ENCODE measurements at places on chromosomes 5 and 9.

DNA sequence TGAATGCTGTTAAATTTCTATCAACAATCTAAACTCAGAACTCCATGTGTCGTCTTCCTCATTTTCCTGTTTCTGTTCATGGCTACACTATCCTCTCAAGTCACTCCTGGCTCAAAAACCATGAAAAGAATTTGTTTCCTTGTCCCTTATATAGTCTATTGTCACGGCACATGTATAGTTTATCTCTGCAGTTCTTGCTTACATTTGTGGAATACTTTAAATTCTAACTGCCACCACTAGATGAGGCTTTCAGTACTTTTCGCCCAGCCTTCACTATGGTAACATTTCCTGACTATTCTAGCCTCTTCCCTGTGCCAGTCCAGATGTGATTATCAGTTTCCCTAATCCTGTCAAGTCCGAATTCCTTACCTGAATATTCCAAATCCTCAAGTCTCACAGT lies 34.6 kb downstream of the PKD2L2 start:
- H3K4me3 ChIP-seq: no peak overlapping the region
- no peak overlapping the region for H3K27ac ChIP-seq
- H3K36me3 ChIP-seq: peaks cover 8% of the 10 kb centered on the region
- no peaks in the 10 kb centered on the region for H3K4me1 ChIP-seq
- DNase-seq: peak; percentile 60
- no peaks in the 10 kb centered on the region for H3K27me3 ChIP-seq

GRCh38 chr9:94817291-94818177 lies 91.0 kb downstream of the AOPEP start:
- H3K27me3 ChIP-seq: no peaks in the 10 kb centered on the region
- no peak for DNase-seq
- H3K4me3 ChIP-seq: no peak overlapping the region
- peaks cover 13% of the 10 kb centered on the region for H3K4me1 ChIP-seq
- peaks cover 3% of the 10 kb centered on the region for H3K36me3 ChIP-seq

DNA sequence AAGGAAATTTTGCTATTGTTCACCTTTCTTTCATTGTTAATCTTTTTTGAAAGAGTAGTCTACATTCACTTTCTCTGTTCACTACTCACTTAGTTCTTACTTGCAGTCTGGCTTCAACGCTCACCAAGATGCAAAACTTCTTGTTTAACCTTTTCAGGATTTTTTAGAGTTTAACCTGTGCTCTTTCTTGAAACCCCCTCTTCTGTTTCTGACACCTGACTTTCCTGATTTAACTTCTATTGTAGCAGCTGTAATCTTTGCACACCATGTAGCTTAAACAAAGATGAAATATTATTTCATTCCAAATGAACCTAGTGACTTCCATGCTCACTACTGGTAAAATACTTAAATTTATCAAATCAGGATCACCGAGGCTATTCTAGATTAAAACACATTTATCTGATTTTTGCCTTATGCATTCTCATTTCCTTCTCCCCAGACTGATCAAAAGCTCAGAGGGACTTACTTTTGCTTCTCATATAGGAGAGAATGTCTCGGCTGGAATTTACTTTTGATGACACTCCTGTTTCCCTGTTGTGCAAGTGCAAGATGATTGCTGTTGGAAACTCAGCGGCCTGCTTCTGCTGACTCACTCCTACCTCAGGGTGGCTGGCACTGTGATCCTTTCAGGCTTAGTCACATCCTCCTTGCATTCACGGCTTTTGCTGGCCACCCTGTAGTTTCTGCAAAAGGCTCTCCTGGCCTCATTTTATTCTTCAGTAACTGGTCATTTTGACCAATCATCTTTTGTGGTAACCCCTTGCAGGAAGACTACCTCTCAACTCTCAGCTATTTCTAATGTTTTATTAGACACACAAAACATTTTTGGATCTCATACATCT lies 109.3 kb upstream of the IFNE start:
- peak overlapping the region; percentile 99 for H3K27ac ChIP-seq
- H3K36me3 ChIP-seq: no peaks in the 10 kb centered on the region
- no peaks in the 10 kb centered on the region for H3K4me1 ChIP-seq

DNA sequence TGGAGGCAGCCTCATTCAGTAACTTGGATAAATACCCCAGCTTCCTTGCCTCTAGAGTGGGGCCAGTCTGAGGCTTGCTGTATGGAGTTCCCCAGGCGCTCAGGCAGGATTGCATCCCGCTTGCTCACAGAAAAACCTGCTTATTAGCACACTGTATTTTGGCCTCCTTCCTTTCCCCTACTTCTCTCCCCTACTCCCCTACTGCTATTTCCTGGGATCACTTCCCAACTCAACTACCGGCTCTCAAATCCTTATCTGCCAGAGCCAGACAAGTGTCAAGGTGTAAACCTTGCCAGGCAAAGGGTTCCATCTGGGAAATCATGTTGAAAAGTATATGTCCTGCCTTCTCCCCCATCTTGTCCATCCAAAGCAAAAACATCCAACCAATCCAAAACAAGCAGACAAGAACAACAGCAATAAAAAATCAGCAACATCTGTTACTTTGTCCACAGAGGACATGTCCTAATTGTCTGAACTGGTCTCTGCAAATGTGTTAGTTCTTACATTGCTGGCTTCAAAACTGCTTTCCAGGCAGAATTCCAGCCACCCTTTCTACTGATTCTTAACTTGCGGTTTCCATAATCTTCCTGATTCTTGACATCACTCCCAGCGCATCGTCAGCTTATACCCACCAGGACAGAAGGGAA lies 164.1 kb upstream of the SEMA6A start:
- H3K4me1 ChIP-seq: peaks cover 3% of the 10 kb centered on the region
- peaks cover 4% of the 10 kb centered on the region for H3K27me3 ChIP-seq
- H3K36me3 ChIP-seq: no peaks in the 10 kb centered on the region
- peak overlapping the region; percentile 66 for H3K4me3 ChIP-seq

GRCh38 chr5:38686658-38687057 lies 130.2 kb upstream of the LIFR start:
- DNase-seq: no peak
- no peaks in the 10 kb centered on the region for H3K36me3 ChIP-seq
- H3K4me1 ChIP-seq: no peaks in the 10 kb centered on the region
- H3K27ac ChIP-seq: no peak overlapping the region
- no peak overlapping the region for H3K4me3 ChIP-seq

- no peak overlapping the region for H3K4me3 ChIP-seq
- peak; percentile 38 for DNase-seq
- no peak overlapping the region for H3K27ac ChIP-seq
- H3K27me3 ChIP-seq: no peaks in the 10 kb centered on the region
- peaks cover 39% of the 10 kb centered on the region for H3K36me3 ChIP-seq
Observed at GRCh38 chr5:177142098-177142611, 8.6 kb downstream of the NSD1 start.

DNA sequence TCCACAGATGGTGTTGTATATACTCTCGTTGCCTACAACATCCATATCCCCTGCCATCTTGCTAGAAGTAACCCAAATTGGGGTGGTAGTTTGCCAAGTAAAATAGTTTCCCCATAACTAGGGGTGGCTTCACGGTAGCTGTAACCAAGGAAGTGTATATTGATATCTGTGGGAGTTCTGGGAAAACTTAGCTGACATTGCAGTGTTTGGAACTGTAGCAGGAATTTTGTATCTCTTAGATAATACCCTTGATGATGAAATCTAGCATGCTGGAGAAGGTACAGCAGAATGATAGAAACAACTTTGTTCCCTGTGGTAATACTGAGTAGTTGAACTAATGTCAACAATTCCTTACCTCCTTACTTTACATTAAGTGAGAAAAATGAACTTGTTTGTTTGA lies 29.8 kb downstream of the FBXL7 start:
- no peak overlapping the region for H3K4me3 ChIP-seq
- DNase-seq: no peak
- no peak overlapping the region for H3K27ac ChIP-seq
- H3K36me3 ChIP-seq: no peaks in the 10 kb centered on the region

DNA sequence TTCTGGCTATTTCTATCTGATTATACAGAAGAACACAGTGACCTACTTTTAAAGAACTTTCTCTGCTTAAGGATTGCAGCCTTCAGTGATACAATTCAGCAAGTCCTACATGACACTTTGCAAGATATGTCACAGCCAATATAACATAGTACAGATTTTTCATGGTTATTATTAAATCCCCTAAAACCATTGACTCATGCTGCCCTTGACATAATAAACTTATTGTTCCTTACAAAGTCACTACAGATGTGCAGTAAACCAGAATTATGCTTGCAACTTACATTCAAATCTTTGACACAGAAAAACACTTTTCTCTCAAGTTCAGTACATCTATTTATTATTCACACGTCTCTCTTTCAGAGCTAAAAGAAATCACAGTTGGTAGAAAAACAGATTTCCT lies 1136.3 kb upstream of the ACO1 start:
- no peak overlapping the region for H3K27ac ChIP-seq
- H3K4me3 ChIP-seq: no peak overlapping the region
- no peaks in the 10 kb centered on the region for H3K4me1 ChIP-seq
- no peaks in the 10 kb centered on the region for H3K27me3 ChIP-seq
- H3K36me3 ChIP-seq: no peaks in the 10 kb centered on the region

GRCh38 chr9:108078811-108079210 lies 589.2 kb upstream of the KLF4 start:
- H3K4me3 ChIP-seq: no peak overlapping the region
- H3K36me3 ChIP-seq: no peaks in the 10 kb centered on the region
- H3K27ac ChIP-seq: no peak overlapping the region

- H3K4me3 ChIP-seq: peak overlapping the region; percentile 80
- no peaks in the 10 kb centered on the region for H3K27me3 ChIP-seq
- DNase-seq: no peak
- H3K36me3 ChIP-seq: no peaks in the 10 kb centered on the region
- H3K4me1 ChIP-seq: peaks cover 3% of the 10 kb centered on the region
Observed at GRCh38 chr9:125142560-125143376, 560 bp downstream of the SCAI start.

GRCh38 chr5:73135021-73135420 lies 14.6 kb downstream of the TMEM171 start:
- H3K4me3 ChIP-seq: no peak overlapping the region
- peaks cover 22% of the 10 kb centered on the region for H3K36me3 ChIP-seq
- H3K4me1 ChIP-seq: peaks cover 40% of the 10 kb centered on the region
- H3K27ac ChIP-seq: peak overlapping the region; percentile 92

DNA sequence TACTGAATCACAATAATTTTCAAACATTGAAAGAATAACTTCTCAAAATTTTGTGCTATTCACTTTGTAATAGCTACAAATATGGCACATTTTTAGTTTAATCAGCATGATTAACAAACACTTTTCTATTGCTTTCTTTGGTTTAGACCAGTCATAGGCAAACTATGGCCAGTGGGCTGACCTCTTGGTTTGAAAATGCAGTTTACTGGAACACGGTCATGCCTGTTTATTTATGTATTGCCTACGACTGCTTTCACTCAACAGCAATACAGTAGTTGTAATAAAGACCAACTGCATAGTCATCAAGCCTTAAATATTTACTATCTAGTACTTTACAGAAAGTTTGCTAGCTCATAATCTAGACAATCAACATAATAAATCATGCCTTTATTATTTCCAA lies 810.8 kb downstream of the TLE1 start:
- peaks cover 2% of the 10 kb centered on the region for H3K4me1 ChIP-seq
- H3K27me3 ChIP-seq: no peaks in the 10 kb centered on the region

DNA sequence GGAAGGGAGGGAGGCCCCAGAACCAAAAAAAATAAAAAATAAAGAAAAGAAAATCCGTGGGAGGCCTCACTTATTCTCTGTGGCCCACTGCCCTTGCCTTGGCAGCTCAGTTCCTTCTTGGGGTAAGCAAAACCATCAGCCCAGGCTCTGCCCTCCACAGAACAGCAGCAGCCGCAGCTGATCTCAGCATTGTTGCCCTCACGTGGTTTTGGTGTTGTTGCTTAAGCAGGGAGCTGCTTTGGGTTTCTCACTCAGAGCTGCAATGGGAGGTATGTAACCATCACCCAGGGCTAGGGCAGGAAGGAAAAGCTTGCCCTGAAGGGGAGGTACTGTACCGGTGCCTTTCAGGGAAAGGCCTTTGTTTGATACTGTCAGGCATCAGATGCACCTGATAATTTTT lies 374.7 kb upstream of the WWC1 start:
- no peaks in the 10 kb centered on the region for H3K36me3 ChIP-seq
- H3K4me3 ChIP-seq: no peak overlapping the region
- peaks cover 19% of the 10 kb centered on the region for H3K4me1 ChIP-seq
- DNase-seq: no peak
- peak overlapping the region; percentile 95 for H3K27ac ChIP-seq

- H3K4me1 ChIP-seq: no peaks in the 10 kb centered on the region
- H3K27me3 ChIP-seq: no peaks in the 10 kb centered on the region
- H3K36me3 ChIP-seq: no peaks in the 10 kb centered on the region
- no peak overlapping the region for H3K4me3 ChIP-seq
Observed at GRCh38 chr5:44747396-44747795, 61.4 kb upstream of the MRPS30 start.

- no peaks in the 10 kb centered on the region for H3K36me3 ChIP-seq
- no peaks in the 10 kb centered on the region for H3K4me1 ChIP-seq
- H3K4me3 ChIP-seq: no peak overlapping the region
- H3K27me3 ChIP-seq: peaks cover 36% of the 10 kb centered on the region
- H3K27ac ChIP-seq: no peak overlapping the region
- DNase-seq: no peak
Observed at GRCh38 chr9:127232833-127233549, 31.6 kb upstream of the GARNL3 start.

DNA sequence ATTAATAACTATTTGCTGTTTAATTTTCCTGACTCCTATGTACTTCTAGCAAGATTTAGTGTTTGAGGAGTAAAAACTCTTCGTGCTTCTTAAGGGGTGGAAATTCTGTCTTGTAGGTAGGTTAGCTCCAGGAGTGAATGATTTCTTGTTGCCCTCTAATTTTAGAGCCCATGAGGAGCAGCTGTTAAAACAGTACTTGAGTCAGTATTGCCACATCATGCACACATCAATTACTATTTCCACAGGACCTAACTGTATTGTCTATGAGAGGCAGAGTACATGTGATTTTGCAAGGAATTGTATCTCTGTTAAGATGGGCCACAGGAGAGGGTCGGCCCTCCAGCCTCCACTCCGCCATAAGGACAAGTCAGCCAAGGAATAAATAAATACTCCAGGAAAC lies 91.2 kb downstream of the PDZD2 start:
- H3K4me3 ChIP-seq: no peak overlapping the region
- no peaks in the 10 kb centered on the region for H3K36me3 ChIP-seq

GRCh38 chr9:88477300-88477751 lies 57.7 kb upstream of the NXNL2 start:
- H3K27me3 ChIP-seq: no peaks in the 10 kb centered on the region
- peak overlapping the region; percentile 87 for H3K27ac ChIP-seq
- peak; percentile 83 for DNase-seq

- H3K36me3 ChIP-seq: no peaks in the 10 kb centered on the region
- H3K27me3 ChIP-seq: peaks cover 53% of the 10 kb centered on the region
- H3K4me1 ChIP-seq: peaks cover 23% of the 10 kb centered on the region
- peak; percentile 32 for DNase-seq
- H3K27ac ChIP-seq: no peak overlapping the region
Observed at GRCh38 chr5:141692919-141693725, 11.1 kb upstream of the ARAP3 start.

GRCh38 chr9:79946712-79947111 lies 374.9 kb downstream of the TLE4 start:
- no peaks in the 10 kb centered on the region for H3K4me1 ChIP-seq
- no peak overlapping the region for H3K4me3 ChIP-seq
- H3K27ac ChIP-seq: no peak overlapping the region
- peak; percentile 18 for DNase-seq

All from mesenchymal stem cell (in vitro differentiated cells and primary cell).